Stimulated activated CD4-positive, alpha-beta T cell treated with anti-CD3 and anti-CD28 coated beads, Interleukin-4, amount 100 ng/mL, for 4 hours (primary cell): ENCODE measurements at places on chromosomes 13 and 19.

DNA sequence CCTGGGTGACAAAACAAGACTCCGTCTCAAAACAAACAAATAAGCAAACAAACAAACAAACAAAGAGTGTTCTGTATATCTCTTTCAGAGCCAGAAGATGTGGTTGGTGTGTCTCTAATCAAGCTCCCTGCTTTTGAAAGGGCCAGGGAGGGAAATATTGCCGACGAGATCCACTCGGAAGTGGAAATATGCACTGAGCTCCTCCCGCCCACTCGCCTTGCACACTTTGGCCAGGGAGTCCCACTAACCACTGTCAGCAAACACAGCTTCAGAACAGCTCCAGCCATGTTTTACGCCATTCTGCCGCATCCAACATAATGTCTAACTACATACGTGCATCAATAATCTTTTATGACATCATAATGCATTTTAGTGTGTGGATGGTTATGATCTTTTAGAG, 155.5 kb upstream of the VSTM2B start:
- no peak for DNase-seq

- no peak for DNase-seq
These were observed 110.1 kb downstream of the FGF14 start for GRCh38 chr13:102291587-102292218.

DNA sequence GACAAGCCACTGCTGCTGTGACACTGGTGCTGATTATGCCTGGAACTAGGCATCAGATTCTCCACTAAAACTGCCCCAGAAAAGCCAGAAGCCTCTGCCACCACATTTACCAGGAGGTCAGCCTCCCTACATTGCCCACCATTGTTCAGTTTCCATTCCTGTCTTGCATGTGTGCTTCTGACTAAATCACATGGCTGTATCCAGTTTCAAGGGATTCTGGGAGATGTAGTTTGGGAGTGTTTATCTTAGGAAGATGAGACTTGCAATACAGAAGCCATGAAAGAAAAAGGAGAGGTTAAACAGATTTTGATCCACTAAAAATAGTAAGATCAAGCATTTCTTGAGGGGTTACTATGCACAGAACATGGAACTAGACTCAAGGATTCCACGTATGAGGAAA, 40.7 kb upstream of the SERPINE3 start:
- no peak for DNase-seq

- no peak for DNase-seq
These were observed 61.5 kb downstream of the DGKH start for GRCh38 chr13:42109957-42110356.

- no peak for DNase-seq
These were observed 102.6 kb downstream of the LRCH1 start for GRCh38 chr13:46655377-46656180.

GRCh38 chr13:51849145-51850101, 4.4 kb upstream of the TMEM272 start:
- DNase-seq: no peak
